NCI-H748 treated with DMSO at 0.1 percent for 48 hours (cell line): ENCODE measurements at places on chromosomes 7 and 10.

- DNase-seq: no peak
Observed at GRCh38 chr7:123120286-123120685, 79.5 kb downstream of the SLC13A1 start.

- DNase-seq: no peak
Observed at GRCh38 chr10:128421371-128422160, 295.3 kb upstream of the MKI67 start.

- no peak for DNase-seq
Observed at GRCh38 chr10:93378997-93379730, 103.0 kb downstream of the MYOF start.

- peak; percentile 11 for DNase-seq
Observed at GRCh38 chr10:124742413-124743190, 1.6 kb downstream of the FAM53B start.

GRCh38 chr10:62527019-62527827 is 153.1 kb downstream of the ZNF365 start:
- DNase-seq: no peak

DNA sequence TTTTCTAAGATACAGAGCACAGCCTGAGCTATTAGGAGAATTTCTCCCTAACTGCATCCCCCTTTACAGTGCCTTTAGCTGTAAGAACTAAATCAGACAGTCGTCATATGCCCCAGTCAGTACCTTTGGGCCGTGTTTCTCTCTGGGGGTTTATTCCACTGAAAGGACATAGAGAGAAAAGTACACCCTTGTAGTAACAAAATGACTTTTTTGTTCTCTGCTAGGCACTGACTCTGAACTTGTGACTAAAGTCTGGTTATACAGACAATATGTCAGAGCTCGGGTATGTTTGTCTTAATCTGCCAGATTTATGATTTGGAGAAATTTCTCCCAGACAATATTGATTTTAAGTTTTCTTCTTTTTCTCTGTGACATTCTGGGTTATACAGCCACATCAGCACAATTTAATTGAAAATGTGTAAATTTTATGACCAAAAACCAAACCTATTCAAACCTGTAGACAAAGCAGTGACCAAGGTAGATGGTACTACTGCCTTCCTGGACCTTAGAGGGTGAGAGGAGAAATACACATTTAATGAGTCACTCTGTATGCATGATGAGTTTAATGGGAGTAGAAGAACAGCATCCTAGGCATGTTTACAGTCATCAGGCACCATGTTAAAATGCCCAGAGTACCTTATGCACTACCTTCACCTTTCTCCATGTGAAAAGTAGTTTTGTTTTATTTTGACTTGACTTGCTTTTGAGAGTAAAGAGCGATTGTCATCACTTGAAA is 156.1 kb upstream of the PLXDC2 start:
- no peak for DNase-seq

DNA sequence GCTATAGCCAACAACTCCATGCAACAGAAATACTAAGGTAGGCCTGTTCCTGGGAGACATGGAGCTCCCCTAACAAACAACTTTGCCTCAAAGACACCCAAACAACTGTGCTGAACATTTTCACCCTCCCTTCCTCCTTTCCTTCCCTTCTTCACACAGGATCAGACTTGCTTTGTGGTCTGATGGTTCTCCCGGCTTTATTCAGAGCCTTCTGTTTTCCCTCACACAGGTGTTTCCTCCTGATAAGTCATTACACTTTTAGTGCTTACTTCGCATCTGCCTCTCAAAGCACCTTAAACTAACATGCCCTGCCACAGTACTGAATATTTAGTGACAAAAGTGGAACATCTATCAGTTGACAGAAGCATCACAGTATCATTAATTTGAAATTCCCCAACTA is 56.3 kb upstream of the YAE1 start:
- DNase-seq: no peak

DNA sequence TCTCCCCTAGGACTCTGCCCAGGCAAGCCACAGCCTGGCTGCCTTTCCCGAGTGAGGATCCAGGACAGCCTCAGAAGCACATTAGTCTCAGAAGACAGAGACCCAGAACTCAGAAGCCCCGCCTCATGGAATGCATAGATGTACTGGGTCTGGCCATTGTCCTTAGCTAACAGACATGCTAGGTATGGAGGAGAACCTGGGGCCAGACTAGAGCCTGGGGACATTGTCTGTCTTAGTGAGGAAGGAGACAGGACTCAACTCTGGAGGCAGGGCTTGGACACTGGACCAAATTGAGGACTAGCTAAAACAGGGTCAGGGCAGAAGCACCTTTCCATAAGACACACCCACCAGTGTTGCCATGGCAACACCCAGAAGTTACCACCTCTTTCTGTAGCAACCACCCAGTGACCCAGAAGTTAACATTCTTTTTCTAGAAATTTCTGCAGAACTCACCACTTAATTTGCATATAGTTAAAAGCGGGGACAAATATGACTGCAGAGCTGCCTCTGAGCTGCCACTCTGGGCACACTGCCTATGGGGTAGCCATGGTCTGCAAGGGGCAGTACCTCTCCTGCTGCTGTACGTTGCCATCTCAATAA is 27.5 kb downstream of the TLX1 start:
- no peak for DNase-seq

DNA sequence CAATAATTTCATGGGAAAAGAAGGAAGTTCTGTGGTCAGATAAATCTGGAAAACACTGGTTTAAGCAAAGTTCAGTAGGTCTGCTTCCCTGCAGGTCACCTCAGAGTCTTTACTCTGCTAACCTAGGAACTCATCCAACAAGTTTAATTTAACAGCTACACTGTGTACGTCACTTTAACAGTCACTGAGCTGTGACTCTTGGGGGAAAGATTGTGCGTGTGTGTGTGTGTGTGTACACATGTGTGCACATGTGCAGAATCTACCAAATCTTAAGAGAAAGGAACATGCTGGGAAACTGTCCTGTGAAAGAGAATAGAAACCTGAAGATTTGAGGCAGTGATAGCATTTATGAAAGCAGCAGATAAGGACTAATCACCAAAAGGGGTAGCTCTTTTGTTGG is 62.6 kb downstream of the IKZF1 start:
- DNase-seq: no peak

- no peak for DNase-seq
Observed at GRCh38 chr10:74612195-74612594, 214.2 kb upstream of the KAT6B start.

DNA sequence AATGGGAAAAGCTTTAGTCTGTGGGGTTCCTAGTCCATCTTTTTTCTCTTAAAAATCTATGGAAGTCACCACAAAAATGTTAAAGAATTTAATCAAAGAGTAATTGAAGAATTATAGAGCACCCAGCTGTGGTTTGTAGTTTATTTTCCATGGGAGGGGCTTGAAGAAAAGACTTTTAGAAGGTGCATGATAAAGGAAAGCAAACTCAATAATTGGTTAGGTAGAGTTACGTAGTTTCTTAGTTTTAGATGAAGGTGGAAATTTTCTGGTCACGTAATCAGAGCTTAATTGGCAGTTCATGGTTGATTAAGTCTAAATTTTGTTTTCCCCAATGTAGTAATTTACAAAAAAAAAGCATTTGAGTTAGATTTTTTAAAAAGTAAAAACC is 724 bp downstream of the ZNF107 start:
- no peak for DNase-seq

DNA sequence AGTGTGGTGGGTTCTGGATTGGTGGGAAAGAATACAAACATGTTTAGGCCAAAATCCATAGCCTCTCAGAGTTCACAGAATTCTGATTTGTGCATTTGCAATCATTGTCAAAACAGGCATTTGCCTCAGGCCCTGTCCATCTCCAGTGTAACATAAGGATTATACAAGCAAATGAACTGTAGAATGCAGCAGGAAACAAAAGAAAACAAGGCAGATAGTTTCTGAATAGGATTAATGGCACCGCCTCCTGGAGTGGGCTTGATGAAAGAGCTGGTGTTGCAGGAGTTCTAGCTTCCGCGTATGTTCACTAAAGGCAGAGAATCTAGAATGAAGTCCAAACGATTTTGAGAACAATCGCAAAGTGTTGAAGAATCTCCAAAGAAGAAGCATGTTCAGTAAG is 11.3 kb upstream of the MPP7 start:
- no peak for DNase-seq

DNA sequence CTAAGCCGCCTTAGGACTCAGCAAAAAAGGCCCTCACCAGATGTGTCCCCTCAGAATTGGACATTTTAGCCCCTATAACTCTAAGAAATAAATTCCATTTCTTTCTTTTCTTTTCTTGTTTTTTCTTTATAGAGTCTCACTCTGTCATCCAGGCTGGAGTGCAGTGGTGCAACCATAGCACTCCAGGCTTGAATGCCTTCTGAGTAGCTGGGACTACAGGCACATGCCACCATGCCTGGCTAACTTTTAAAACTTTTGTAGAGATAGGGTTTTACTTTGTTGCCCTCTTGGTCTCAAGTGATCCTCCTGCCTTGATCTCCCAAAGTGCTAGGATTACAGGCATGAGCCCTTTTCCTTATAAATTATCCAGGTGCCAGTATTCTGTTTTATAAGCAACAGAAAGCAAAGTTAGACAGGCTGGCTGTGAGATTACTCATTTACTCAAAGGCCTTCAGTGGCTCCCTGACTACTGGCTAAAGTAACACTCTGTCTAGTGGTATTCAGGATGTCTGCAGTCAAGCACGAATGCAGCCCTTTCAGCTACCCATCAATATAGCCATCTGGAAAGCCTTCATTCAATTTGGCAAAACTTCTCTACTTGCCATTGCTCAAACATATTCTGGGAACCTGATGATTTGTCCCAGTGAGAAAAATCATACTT is 128.6 kb downstream of the ICA1 start:
- no peak for DNase-seq

DNA sequence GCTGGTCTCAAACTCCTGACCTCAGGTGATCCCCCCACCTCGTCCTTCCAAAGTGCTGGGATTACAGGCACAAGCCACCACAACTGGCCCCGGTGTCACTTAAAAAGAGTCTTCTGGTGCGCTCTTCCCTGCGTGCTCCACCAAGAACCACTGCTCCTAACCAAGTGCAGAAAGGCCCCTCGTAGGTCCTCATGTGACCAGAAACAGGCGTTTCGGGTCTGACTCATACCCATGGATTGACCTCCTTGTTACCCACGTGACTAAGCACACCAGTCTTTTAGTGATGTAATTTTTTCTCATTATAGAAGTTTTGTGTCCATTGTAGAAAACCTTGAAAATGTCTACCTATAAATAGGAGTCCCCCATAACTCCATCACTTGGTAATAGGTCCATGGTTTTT is 13.9 kb downstream of the FKBP6 start:
- no peak for DNase-seq

DNA sequence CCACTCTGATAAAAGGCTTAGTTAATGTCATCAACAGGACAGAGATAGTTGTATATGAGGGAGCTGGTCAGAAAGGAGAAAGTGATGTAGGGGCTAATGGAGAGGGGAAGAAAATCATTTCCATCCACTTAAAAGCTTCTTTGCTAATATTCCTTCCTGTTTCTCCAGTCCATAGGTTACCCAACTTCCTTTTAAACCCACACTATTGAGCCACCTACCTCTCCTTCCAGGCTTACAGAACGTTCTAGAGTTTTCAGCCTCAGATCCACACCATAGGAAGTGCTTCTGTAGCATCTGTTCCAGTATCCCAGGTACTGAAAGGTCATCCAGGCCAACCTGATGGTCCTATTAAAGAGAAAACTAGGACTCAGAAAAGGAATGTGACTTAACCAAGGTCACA is 28.2 kb downstream of the STRIP2 start:
- no peak for DNase-seq

GRCh38 chr7:30465046-30465810 is 13.4 kb downstream of the NOD1 start:
- DNase-seq: no peak

GRCh38 chr10:27369880-27370279 is 129.3 kb upstream of the ACBD5 start:
- no peak for DNase-seq

DNA sequence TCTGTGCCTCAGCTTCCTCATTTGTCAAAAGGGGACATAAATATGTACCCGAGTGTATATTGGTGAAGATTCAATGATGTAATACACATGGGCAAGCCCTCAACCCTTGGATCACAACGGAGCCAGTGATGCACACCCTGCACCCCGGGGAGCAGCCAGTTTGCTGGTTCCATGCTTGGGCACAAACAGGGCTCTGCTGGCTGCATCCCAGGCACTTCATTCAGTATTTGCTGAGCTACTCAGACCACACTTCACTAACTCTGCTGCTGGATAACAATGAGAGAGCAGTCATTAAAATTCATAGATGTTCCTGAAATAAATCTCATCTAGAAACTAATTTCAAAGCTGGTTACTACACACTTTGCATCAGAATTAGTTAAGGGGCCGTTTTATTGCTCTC is 72.0 kb downstream of the SCRN1 start:
- DNase-seq: no peak

DNA sequence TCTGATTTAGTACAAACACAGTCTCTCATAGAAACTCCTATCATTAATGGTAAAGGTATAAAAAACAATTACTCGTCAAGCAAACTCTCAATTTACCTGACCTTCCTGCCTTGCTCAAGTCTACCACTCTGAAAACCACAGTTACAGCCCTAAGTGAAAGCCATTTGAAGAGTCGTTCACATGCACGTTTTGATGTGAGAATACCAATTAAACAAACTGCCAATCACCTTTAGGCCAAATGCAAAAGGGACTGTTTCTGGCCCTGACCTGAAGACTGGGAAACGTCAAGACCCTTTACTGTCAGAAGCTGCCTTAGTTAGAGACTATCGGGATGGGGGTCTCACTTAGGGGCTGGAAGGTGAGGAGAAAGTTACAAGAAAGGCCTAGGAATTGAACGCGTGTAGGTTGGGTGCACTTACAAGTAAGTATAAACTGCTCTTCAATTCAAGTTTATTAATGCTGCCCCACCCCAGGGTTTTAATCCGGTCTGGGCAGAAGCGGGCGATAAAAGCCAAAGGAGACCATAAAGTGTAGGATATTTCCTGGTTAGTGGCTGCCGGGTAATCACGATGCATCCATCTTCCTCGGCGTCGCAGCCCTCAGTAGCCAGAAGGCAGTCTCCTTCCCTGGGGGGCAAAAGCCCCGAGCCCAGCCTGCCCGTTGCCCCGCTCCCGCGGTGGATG is 935 bp downstream of the TM9SF3 start:
- DNase-seq: no peak

DNA sequence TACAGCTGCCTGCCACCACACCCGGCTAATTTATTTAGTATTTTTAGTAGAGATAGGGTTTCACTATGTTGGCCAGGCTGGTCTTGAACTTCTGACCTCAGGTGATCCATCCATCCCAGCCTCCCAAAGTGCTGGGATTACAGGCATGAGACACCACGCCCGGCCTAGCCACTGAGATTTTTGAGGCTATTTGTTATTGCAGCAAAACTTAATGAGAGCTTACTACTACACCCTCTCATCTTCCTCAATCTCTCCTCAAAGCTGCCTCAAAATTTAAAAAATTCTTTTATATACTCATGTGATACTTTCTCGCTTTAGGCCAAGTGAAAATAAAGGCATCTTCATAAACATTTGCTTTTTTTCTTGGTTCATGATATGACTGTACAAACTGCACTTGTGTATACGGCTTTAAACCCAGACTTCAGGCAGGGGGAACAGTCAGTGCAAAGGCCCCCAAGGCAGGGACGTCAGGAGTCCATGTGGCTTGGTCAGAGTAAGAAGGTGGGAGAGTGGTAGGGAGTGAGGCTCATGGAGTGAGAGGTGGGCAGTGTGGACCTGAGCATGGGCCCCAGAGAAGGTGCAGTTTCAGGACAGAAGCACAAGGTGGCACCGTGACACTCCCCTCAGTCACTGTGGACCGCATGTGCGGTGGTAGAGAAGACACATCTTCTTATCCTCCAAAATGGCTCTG is 55.5 kb downstream of the SYPL1 start:
- peak; percentile 56 for DNase-seq

GRCh38 chr7:134071355-134072331 is 55.5 kb upstream of the LRGUK start:
- DNase-seq: no peak

GRCh38 chr10:124231168-124232155 is 138.1 kb upstream of the CHST15 start:
- no peak for DNase-seq
